ENCODE measurements at places on chromosomes 3 and 15.
A peak's percentile ranks its signal among the peaks of the same experiment; 100 is the strongest.

GRCh38 chr3:120021523-120021922 is 72.7 kb downstream of the GSK3B start:
- DNase-seq, result no peak

- peak; percentile 88 for DNase-seq
Observed at GRCh38 chr3:71905426-71905825, 120.5 kb upstream of the PROK2 start.

DNA sequence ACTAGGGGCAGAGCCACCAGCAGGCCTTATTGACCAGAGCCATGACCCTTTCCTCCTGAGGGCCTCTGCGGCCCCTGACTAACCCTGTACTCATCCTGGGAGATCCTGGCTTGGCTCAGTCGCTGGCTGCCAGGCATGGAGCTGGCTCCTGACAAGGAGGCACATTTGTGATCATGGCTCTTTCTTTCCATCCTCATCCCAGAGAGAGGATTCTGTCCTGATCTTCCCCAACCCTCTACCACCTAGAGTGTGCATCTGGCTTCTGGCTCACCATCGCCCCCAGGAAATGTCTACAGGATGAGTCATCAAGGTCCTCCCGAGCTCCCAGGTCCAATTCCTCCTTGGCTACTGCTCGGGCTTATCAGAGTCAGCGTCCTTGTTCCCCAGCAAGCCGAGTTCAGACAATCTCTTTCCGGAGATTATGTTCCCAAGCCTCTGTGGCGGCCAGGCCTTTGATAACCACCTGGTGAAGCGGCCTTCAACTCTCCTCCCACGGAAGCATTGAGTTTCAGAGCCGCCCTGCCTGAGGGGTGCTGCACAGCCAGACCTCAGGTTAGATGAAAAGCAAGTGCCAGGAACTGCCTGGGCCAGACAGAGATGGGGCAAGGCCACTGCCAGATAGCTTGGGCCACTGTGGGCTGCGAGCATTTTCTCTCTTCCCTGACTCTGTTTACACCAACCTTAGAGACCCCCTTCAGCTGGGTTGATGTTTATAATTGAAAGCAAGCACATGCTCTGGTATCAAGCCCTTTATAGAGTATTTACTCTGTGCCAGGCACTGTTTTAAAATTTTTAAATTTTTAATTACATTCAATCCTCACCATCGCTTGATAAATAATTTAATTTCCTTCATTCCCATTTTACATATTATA is 44.3 kb upstream of the MRPS22 start:
- DNase-seq, result no peak

DNA sequence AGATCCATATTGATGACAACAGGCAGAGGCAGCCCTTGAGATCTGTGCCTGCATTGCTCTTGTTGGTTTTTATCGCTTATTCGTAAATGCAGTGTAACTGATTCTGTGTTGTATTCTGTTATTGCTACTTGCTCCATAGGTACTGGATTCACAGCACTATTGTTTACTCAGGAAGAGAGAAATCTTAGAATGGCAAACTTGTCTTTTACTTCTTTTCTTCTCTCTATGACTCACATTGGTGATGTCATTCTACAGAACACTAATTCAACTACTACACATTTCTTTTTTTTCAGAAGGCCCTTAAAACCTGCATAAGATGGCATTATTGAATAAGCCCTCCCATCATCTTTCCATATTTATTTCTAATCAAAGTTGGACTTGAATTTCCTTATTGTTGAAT is 201.0 kb upstream of the GBE1 start:
- no peak for DNase-seq

GRCh38 chr3:158091531-158091930 is 14.7 kb downstream of the SHOX2 start:
- no peak for DNase-seq

DNA sequence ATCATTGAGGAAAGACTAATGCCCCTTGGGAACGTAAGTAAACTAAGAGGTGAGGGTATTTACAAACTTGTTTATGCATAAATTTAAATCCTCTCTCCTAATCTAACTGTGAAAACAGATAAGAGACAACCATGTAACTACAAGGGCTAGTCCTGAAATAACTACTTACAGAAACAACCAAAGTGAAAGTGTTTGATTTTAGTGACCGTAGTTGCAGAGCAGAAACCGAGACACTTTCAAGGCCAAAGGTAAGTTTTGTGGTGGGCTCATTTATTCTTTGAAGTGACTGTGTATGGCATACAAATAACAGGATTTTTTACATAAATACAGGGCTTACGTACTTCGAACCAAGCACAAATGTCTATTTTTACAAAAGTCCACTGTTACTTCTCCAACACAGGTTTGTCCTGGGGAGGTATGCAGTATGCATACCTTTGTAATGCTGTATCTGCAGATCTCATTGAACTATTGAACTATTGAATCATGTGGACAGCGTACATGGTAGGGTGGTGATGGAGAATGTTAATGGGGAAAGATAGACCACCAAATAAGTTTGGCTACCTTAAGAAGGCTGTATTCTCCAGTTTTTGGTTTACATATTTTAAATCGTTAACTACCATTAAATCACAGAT is 99.6 kb upstream of the RBMS3 start:
- no peak for DNase-seq

GRCh38 chr3:169940470-169941181 is 26.0 kb upstream of the SEC62 start:
- peak; percentile 24 for DNase-seq

DNA sequence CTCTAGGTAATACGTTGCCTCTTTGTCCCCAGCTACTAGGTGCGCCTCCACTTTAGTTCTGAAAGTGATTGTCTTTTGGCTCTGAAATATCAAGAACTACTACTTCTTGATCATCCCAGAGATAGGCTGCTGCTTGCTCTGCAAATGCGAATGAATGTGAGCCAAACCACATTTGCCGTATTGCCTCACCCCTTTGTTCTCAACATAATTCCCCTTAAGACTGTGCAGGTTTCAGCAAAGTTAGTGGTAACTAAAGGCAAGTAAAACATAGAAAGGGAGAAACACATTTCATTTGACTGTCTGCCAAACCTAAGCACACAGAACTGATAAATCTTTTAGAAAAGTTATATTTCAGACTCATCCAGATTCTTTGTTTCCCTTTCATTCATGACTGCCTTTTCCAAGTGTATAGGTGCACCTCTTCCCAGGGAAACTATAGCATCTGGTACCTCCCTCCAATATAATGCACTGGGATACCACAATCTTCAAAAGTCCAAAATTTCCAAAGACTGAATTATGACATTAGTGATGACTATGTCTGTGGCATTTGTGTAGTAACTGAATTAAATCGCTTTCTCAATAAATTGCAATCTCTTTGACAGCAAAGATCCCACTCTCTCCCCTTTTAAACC is 720.6 kb upstream of the CBLB start:
- DNase-seq, result no peak

- no peak for DNase-seq
Observed at GRCh38 chr3:177250151-177250550, 52.9 kb upstream of the TBL1XR1 start.
